ENCODE measurements at places on chromosomes 5 and 9.

- DNase-seq: no peak
Observed at GRCh38 chr5:138975098-138975847, 100.1 kb upstream of the LRRTM2 start.

DNA sequence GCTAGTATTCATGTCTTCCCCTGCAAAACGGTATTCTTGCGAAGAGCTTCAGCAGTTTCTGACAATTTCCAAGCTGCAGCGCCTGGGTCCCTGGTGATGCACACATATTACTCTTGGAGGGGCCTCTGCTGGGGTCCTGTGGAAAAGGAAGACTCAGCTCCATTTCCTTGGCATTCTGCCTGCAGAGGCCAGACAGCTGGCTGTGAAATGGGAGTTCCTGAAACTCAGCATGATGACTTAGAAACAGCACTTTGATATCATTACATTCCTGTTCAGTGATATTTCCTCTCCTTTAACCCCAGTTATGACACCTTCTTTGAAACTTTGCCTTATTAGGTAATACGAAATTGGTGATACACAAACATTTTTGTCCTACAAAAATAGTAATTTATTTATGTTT is 98.5 kb downstream of the APBA1 start:
- no peak for DNase-seq

- no peak for DNase-seq
Observed at GRCh38 chr9:100459963-100460362, 13.0 kb upstream of the TMEFF1 start.

GRCh38 chr9:109311731-109312130 is 9.1 kb downstream of the EPB41L4B start:
- no peak for DNase-seq

GRCh38 chr5:181186022-181186421 is 19.0 kb downstream of the TRIM7 start:
- no peak for DNase-seq

- DNase-seq: no peak
Observed at GRCh38 chr5:171272996-171273970, 35.8 kb upstream of the TLX3 start.

GRCh38 chr9:30258094-30258493 is 2126.3 kb upstream of the ACO1 start:
- no peak for DNase-seq

GRCh38 chr9:31774571-31774970 is 609.9 kb upstream of the ACO1 start:
- no peak for DNase-seq

DNA sequence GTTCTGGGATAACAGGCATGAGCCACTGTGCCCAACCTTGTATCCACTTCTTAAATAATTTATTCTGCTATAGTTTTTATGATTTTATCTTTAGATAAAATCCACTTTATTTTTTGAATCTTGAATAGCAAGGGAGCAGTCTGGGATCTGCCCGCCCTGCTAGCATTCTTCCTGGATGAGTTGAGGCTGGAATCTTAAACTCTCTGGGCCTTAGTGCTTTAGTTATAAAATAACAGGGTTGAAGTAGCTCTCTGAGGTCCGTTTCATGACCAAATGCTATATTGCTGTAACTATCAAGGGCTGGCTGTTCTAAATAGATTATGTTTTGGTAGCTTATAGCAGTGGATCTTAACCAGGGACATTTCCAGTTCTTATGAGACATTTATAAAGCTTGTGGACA is 20.8 kb downstream of the ACER2 start:
- DNase-seq: no peak
